ENCODE measurements at places on chromosomes 11 and 22.

- no peak for DNase-seq
Measured at GRCh38 chr11:134632347-134633119, 220.5 kb upstream of the B3GAT1 start.

GRCh38 chr22:45064313-45065278 lies 54.8 kb upstream of the PHF21B start:
- DNase-seq = no peak

- no peak for DNase-seq
Measured at GRCh38 chr11:17918049-17918605, 94.7 kb downstream of the SERGEF start.

DNA sequence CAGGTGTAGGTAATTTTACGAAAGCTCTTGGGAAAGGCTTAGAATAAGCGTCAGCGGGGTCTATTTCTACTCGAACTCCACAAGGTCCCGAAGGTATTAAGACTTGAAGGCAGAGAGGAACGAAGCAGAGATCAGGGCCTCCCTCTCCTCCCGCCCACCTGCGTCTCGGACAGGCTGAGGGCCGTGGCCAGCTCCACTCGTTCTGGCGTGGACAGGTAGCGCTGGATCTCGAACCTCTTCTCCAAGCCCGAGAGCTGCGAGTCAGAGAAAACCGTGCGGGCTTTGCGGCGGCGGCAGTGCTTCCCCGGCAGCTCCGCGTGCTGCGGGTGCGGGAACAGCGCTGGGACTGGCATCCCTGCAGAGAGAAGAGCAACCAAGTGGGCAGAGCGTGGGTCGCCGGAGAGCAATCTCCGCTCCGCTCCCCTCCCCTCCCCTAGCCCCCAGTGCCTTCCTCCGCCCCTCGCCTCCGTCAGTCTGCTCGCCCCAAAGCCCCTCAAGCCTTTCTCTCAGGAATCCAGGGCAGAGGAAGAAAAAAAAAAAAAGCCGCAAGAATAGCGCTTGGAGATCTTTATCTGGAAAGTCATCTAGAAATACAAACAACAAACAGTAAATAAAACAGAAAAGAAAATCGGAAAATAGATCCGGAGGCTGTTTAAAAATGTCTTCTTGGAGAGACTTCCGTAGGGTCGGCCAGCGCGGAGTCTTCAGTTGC lies 2.4 kb downstream of the BSX start:
- DNase-seq = no peak

Measured in activated gamma-delta T cell (primary cell).